ENCODE measurements at places on chromosomes 2 and 18. TPM values are rescaled to one million over a fixed set of nuclear protein-coding genes. Genes with fewer than 3 reads are reported as not detected.

The SERPINB11 gene
- total RNA-seq, result not detected

The GPR75 gene
- 0.92 TPM for total RNA-seq

The ABCB11 gene
- not detected for total RNA-seq

The PPP4R3B gene
- 42.7 TPM for total RNA-seq

The UGT1A8 gene
- total RNA-seq, result not detected

The TEKT4 gene
- total RNA-seq, result not detected

The COL6A3 gene
- 9.2 TPM for total RNA-seq

The SLC1A4 gene
- total RNA-seq, result 2.8 TPM

The ICOS gene
- not detected for total RNA-seq

The MYOM1 gene
- 0.06 TPM for total RNA-seq

The IL36G gene
- not detected for total RNA-seq

The PDE11A gene
- total RNA-seq, result not detected

The EFHD1 gene
- 0.19 TPM for total RNA-seq

The BARD1 gene
- 23.5 TPM for total RNA-seq

The TEX44 gene
- not detected for total RNA-seq

The NAT8 gene
- total RNA-seq, result not detected

The PLEKHH2 gene
- 2.8 TPM for total RNA-seq

The FRZB gene
- 1.1 TPM for total RNA-seq

The OSR1 gene
- 8.6 TPM for total RNA-seq

The SGO2 gene
- total RNA-seq, result 43.1 TPM

The GCA gene
- total RNA-seq, result 0.90 TPM

The NEB gene
- 2.6 TPM for total RNA-seq

The CFAP53 gene
- not detected for total RNA-seq

The DAW1 gene
- 0.23 TPM for total RNA-seq

The LCT gene
- not detected for total RNA-seq

The KCNG2 gene
- 0.13 TPM for total RNA-seq

The DLX2 gene
- 0.32 TPM for total RNA-seq

The MYO5B gene
- total RNA-seq, result 6.3 TPM

The PFN4 gene
- 1.7 TPM for total RNA-seq

The PROM2 gene
- total RNA-seq, result 0.06 TPM
